ENCODE measurements at places on chromosomes 7 and 10. TPM values are rescaled to one million over a fixed set of nuclear protein-coding genes. Genes with fewer than 3 reads are reported as not detected.

The GCK gene
- total RNA-seq, result 0.80 TPM

The ECD gene
- 11.7 TPM for total RNA-seq

The HOXA5 gene
- total RNA-seq, result 1.5 TPM

The SLC26A3 gene
- total RNA-seq, result 0.15 TPM

The CNNM1 gene
- 0.25 TPM for total RNA-seq

The EPC1 gene
- total RNA-seq, result 10.9 TPM

The GPR158 gene
- total RNA-seq, result not detected

The PDLIM1 gene
- total RNA-seq, result 63.9 TPM

DNA sequence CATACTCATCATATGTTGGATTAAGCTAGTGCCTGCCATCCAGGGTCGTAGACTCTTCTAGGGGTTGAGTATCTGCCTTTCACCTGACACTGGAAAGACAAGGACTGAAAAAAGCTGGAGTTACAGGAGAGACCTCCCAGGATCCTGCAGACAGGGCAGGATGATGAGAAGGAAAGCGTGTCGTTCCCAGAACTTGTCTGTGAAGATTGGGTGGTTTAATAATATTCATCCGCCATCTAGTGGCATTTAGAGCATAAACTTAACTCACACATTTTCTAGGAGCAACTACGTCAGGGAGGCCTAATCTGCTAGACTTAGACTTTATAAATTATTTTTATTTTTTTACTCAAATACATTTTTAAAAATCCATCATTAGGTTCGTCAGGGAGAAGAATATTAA, 59.6 kb downstream of the ADRB1 start:
- H3K36me3 ChIP-seq, result no peaks in the 10 kb centered on the region
- DNase-seq, result no peak
- no peak overlapping the region for H3K27ac ChIP-seq
- no peak overlapping the region for H3K4me3 ChIP-seq

- no peak overlapping the region for H3K4me3 ChIP-seq
- no peaks in the 10 kb centered on the region for H3K36me3 ChIP-seq
- H3K27ac ChIP-seq, result no peak overlapping the region
- H3K27me3 ChIP-seq, result no peaks in the 10 kb centered on the region
These were observed 550.8 kb downstream of the IPMK start for GRCh38 chr10:57716884-57717283.

DNA sequence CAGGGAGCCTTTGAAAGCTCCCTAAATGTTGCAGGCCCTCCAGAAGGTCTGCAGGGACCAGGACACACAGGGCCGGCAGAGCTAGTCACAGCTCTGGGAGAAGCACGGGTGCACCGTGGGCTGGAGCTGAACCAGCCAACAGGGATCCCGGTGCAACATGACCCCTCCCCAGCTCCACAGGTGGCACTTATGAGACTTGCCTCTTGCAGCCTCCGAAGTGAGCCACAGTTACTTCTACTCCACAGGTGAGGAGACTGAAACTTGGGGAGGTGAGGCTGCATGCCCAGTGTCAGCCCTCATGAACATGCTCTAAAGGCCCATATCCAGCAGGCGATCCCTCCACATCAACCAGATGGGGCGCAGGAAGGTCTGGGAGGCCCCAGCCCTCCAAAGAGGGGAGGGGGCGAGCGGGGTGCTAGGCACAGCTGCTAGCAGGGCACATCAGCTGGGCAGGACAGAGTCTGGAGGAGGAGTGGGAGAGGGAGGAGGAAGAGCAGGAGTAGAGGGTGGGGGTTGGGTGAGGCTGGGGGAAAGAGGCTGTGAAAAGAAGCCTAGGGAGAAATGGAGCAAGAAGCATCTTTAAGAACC, 224.3 kb downstream of the ELFN1 start:
- H3K36me3 ChIP-seq, result no peaks in the 10 kb centered on the region
- peaks cover 13% of the 10 kb centered on the region for H3K4me1 ChIP-seq
- no peak overlapping the region for H3K4me3 ChIP-seq
- DNase-seq, result no peak
- no peaks in the 10 kb centered on the region for H3K27me3 ChIP-seq
- no peak overlapping the region for H3K27ac ChIP-seq

GRCh38 chr10:71144824-71145223, 67.5 kb upstream of the UNC5B start:
- H3K4me1 ChIP-seq, result no peaks in the 10 kb centered on the region
- no peaks in the 10 kb centered on the region for H3K36me3 ChIP-seq
- no peak overlapping the region for H3K27ac ChIP-seq
- no peak for DNase-seq

DNA sequence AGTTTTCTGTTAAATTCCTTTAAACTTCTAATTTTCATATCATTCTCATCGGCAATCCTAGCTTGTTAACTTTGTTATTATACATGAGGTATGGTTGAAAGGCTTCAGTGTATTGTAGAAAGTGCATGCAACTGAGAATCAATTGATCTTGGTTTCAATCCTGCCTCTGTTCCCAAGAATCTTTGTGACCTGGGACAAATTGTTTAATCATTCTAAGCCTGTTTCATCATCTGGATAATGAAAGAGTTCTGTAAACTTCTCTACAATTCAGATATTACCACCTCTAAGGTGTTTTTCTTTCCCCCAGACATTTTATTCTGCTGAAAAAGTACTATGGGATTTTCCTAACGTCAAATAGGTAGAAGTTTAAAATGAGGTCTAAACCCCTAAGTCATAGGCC, 179.0 kb downstream of the RNLS start:
- peak overlapping the region; percentile 6 for H3K27ac ChIP-seq
- peaks cover 13% of the 10 kb centered on the region for H3K4me1 ChIP-seq
- H3K36me3 ChIP-seq, result no peaks in the 10 kb centered on the region
- DNase-seq, result no peak

DNA sequence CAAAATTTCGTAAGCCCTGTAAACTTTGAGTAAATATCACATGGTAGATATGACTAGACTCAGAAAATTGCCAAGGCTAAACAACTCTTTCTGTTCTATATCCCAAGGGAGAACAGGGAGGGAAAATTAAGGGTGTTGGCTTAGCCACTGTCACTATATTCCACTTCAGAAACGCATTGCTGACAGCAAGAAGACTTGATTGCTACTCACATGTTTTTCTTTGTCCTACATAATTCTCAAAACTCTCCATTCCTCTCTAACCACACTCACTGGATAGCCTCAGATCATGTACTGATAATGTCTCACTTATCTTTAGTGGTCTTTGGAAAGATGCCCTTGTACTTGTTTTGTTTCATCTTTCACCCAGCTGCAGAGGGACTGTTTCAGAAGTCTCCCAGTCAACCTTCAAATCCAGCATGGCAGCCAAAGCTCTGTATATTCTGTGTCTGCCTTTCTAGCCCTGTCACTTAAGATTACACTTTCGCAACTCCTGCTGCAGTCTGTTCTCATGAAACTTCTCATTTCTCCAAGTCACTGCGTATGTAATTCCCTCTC, 582.4 kb upstream of the FZD8 start:
- no peaks in the 10 kb centered on the region for H3K27me3 ChIP-seq
- H3K4me3 ChIP-seq, result no peak overlapping the region

GRCh38 chr10:88881922-88882645, 2.0 kb downstream of the STAMBPL1 start:
- H3K4me3 ChIP-seq, result no peak overlapping the region
- H3K4me1 ChIP-seq, result peaks cover 4% of the 10 kb centered on the region
- no peak for DNase-seq
- H3K27me3 ChIP-seq, result no peaks in the 10 kb centered on the region

DNA sequence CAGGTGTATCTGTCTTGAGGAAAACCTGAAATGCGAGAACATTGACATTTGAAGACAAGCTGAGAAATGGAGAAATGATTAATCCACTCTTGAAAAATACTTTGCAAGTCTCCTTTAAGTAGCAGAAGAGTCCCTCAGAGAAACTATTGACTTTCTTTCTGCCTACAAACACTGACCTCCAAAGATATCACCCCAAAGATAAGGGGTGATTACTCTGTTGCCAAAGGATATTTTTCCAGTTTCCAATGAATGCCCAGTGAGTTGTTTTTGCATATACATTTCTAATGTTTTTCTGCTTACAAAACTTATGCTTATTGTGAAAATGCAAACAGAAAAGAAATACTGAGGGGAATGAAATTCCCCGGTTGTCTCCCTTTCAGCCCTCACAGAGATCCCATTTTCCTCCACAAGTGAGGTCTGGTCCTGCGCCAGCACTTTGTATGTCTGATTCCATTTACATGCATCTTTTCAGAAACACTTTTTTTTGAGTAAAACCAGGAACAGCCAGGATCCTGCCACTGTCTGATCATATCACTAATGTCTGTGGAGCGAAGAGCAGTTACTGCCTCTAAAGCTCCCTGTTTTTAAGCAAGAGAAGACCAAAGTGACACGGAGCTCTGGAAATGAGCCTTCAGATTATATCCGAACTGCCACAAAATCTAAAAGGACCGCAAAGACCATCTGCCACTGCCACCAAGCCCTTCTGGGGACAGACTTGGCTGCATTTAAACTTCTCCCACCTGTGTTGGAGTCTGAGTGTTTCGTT, 82.9 kb upstream of the PDCD4 start:
- H3K36me3 ChIP-seq, result no peaks in the 10 kb centered on the region
- no peak overlapping the region for H3K4me3 ChIP-seq
- no peak for DNase-seq
- peaks cover 9% of the 10 kb centered on the region for H3K4me1 ChIP-seq

GRCh38 chr7:26686448-26686981, 177.9 kb downstream of the SKAP2 start:
- H3K27ac ChIP-seq, result no peak overlapping the region
- no peaks in the 10 kb centered on the region for H3K27me3 ChIP-seq
- peaks cover 8% of the 10 kb centered on the region for H3K4me1 ChIP-seq
- no peaks in the 10 kb centered on the region for H3K36me3 ChIP-seq
- H3K4me3 ChIP-seq, result no peak overlapping the region

DNA sequence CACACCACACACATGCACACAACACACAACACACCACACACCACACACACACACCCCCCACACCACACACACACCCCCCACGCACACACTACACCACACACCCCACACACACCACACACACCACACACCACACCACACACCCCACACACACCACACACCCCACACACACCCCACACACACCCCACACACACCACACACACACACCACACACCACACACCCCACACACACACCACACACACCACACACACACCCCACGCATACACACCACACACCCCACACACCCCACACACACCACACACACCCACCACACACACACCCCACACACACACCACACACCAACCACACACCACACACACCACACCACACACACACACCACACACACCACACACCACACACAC, 16.4 kb downstream of the UCN3 start:
- no peaks in the 10 kb centered on the region for H3K4me1 ChIP-seq
- no peak overlapping the region for H3K4me3 ChIP-seq
- DNase-seq, result no peak
- H3K27me3 ChIP-seq, result no peaks in the 10 kb centered on the region
- no peak overlapping the region for H3K27ac ChIP-seq

DNA sequence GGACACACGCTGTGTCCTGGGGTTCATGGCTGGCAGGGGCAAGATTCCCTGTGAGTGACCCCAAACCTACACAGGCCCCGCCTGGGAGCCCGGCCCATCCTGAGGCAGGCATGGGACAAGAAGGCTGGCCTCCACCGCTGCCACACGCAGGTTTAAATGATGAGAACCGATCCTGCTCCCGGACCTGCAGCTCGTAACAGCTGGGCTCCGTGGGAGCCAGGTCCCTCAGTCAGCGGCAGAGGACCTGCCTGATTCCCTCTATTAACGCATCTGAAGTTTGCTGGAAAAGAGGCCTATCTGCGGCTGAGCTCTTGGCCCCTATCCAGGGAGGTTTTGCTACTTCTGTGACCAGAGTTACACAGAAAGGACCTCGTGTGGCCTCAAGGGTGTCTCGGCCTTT, 112.3 kb downstream of the VIPR2 start:
- H3K27ac ChIP-seq, result no peak overlapping the region
- no peak overlapping the region for H3K4me3 ChIP-seq
- no peaks in the 10 kb centered on the region for H3K36me3 ChIP-seq
- H3K27me3 ChIP-seq, result no peaks in the 10 kb centered on the region
- H3K4me1 ChIP-seq, result no peaks in the 10 kb centered on the region

Measured in right lobe of liver (tissue), 6 donors.